ENCODE measurements at places on chromosomes 6 and 20. TPM values are rescaled to one million over a fixed set of nuclear protein-coding genes. Genes with fewer than 3 reads are reported as not detected.

DNA sequence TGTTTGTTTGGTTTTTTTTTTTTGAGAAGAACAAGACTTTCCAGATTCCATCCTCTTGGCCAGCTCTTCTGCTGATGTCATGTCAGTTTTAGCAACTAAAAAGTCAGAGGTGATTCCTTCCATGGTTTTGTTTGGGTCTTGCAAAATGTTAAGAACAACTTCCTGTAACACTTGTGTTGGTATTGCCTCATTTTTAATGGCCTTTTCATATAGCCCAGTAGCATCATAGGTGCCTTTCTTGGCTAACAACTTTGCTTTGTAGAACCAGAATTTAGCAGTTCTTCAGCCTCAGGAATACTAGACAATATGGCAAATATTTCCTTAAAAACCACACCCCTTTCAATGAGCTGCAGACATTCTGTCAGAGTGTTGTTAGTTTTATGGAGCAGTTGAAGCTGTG is 99.5 kb upstream of the SIRPG start:
- H3K36me3 ChIP-seq: no peaks in the 10 kb centered on the region
- no peak overlapping the region for H3K27ac ChIP-seq
- no peak overlapping the region for H3K4me3 ChIP-seq
- H3K4me1 ChIP-seq: peaks cover 15% of the 10 kb centered on the region

DNA sequence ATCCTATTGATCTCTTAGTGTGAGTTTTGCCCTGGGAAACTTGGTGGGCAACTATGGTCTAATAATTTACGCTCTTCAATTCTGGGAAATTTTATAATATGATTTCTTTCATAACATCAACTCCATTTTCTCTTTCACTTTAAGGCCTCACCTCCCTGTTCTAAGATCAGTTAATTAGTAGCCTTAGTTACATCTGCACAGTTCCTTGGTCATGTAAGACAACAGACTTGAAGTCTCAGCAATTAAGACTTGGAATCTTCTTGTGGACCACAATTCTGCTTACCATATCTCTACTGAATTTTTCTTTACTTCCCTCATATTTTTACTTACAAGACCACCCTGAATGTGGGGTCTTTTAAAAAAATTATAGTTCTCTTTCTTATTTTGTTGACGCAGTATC is 8.7 kb downstream of the ENPP3 start:
- DNase-seq: no peak
- H3K4me3 ChIP-seq: no peak overlapping the region
- no peaks in the 10 kb centered on the region for H3K4me1 ChIP-seq
- H3K27me3 ChIP-seq: no peaks in the 10 kb centered on the region
- no peak overlapping the region for H3K27ac ChIP-seq

GRCh38 chr20:48220033-48220633 is 434.9 kb upstream of the SULF2 start:
- H3K27ac ChIP-seq: no peak overlapping the region
- DNase-seq: no peak
- no peaks in the 10 kb centered on the region for H3K4me1 ChIP-seq
- H3K27me3 ChIP-seq: peaks cover 4% of the 10 kb centered on the region
- no peaks in the 10 kb centered on the region for H3K36me3 ChIP-seq

DNA sequence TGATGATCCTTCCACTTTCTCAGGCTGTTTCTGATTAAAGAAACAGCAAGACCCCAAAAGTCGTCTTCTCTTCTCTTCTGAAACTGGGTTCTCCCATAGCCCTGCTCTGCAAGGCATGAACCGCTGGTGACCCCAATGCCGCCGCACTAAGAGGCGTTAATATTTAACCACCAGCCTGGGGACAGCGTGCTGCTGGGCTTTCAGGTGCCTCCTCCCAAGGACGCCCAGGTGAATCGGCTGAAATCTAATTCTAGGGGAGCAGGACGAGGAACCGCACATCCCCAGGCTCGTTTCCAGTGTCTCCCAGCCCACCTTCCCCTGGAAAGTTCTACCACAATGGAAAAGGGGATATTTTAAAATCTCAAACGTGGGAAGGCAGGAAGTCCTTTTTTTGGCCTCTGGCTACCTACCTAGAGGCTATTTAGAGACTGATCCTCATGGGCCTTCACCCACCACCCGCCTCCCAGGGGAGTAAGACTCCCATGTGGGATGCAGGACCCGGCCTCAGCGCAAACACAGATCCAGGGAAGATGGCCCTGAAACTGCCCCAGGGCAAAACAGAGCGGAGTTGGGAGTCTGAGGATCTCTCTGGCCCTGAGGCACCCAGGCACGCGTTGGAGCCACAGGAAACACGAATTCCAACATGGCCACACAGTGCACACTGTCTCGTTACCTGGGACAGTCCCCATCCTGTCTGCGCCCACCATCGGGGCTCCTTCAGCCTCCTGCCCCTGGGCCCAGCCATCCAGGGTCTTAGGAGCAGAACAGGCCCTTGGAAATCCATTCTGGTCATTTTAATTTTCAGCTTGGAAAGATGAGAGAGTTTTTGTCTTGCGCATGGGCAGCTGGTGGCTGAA is 56.2 kb downstream of the BMP7 start:
- H3K4me3 ChIP-seq: no peak overlapping the region
- no peaks in the 10 kb centered on the region for H3K36me3 ChIP-seq
- no peak overlapping the region for H3K27ac ChIP-seq
- H3K4me1 ChIP-seq: peaks cover 11% of the 10 kb centered on the region
- peaks cover 24% of the 10 kb centered on the region for H3K27me3 ChIP-seq
- DNase-seq: no peak

MRAP2 gene
- total RNA-seq: 1.3 TPM

DNA sequence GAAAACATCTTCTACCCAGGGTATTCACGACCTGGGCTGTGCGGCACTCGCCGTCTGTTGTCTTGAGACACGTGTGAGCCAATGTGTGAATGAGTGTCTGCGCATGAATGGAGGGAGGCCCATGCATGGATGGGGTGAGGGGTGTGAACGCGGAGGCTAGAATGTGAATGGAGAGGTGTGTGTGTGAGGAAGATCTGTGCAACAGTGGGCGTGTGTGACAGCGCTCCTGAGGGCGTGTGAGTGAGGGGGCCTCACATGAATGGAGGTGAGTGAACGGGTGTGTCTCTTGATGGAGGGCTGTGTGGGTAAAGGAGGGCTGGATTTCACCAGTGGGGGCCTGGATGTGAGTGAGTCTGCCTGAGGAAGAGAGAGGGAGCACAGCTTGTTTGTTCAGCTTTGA is 146.0 kb downstream of the LRFN2 start:
- no peak overlapping the region for H3K4me3 ChIP-seq
- H3K4me1 ChIP-seq: no peaks in the 10 kb centered on the region
- H3K27me3 ChIP-seq: no peaks in the 10 kb centered on the region
- DNase-seq: no peak
- no peak overlapping the region for H3K27ac ChIP-seq

DNA sequence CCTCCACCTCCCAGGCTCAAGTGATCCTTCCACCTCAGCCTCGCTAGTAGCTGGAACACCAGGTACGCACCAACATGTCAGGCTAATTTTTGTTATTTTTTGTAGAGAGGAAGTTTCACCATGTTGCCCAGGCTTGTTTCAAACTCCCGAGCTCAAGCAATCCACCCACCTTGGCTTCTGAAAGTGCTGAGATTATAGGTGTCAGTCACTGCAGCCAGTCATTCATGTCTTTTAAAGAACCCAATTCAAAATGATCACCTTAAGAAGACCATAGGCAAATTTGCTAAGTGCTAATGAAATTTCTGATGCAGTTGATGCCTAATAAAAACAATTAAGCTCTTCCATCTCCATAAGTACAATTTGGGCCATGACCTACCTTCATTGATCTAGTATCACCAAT is 2.6 kb upstream of the VNN2 start:
- no peak overlapping the region for H3K27ac ChIP-seq
- H3K4me3 ChIP-seq: no peak overlapping the region
- H3K36me3 ChIP-seq: no peaks in the 10 kb centered on the region
- H3K27me3 ChIP-seq: no peaks in the 10 kb centered on the region
- DNase-seq: no peak

DNA sequence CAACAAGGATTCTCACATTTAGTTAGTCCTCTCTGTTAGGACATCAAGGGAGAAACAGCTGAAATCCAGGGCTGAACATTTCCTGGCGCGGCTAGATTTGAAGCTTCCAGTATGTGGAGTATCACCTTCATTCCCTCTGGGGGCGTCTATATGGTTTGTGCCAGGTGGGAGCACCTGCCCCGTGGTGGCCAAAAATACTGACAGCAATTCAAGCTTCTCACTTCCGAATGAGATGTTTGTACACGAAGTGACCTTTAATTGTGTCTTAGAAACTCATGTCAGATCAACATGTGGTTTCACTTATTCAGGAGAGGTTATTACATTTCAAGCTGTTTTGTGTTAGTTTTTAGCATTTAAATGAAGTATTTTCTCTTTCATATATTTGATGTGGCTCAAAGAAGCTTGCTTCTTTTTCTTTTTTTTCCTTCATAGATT is 67.3 kb upstream of the ZNF217 start:
- DNase-seq: peak; percentile 41
- no peaks in the 10 kb centered on the region for H3K27me3 ChIP-seq
- peak overlapping the region; percentile 62 for H3K4me3 ChIP-seq
- peak overlapping the region; percentile 8 for H3K27ac ChIP-seq

DNA sequence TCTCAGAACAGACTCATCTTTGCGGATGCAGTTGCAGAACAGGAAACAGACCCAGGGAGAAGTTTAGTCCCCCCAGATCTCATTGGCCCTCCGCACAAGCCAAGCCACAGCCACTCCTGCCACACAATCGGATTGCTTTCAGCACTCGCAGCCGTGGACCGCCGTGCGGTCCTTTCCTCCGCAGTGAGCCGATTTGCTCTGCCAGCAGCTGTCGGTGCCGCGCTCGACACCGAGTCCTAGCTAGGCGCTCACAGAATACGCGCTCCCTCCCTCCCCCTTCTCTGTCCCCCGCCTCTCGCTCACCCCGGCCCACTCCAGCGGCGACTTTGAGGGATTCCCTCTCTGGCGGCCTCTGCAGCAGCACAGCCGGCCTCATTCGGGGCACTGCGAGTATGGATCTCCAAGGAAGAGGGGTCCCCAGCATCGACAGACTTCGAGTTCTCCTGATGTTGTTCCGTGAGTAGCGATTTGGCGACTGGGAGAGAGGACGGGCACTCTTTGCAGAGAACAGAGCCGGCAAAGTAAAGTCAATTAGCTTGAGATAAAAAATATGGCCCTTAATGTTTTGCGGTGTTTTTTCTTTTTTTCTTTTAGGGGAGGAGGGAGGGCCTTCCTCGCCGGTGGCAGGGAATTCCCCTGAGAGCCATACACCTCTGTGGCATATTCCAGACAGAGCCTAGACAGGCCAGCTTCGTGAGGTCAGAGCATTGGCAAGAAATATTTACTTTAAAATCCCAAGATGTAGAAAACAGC is at the start of gene LAMP5:
TSS of gene LAMP5 (plus strand) at position 130 of the 753 bp plus-strand sequence. CDS start at position 393, 263 bp downstream.
- no peaks in the 10 kb centered on the region for H3K36me3 ChIP-seq
- H3K4me1 ChIP-seq: no peaks in the 10 kb centered on the region
- peak; percentile 58 for DNase-seq

GRCh38 chr6:126812010-126812409 is 306.5 kb upstream of the RSPO3 start:
- no peak overlapping the region for H3K4me3 ChIP-seq
- H3K27ac ChIP-seq: no peak overlapping the region
- peak; percentile 41 for DNase-seq
- H3K36me3 ChIP-seq: no peaks in the 10 kb centered on the region
- H3K4me1 ChIP-seq: peaks cover 16% of the 10 kb centered on the region

SOBP gene
- 1.9 TPM for total RNA-seq

DNA sequence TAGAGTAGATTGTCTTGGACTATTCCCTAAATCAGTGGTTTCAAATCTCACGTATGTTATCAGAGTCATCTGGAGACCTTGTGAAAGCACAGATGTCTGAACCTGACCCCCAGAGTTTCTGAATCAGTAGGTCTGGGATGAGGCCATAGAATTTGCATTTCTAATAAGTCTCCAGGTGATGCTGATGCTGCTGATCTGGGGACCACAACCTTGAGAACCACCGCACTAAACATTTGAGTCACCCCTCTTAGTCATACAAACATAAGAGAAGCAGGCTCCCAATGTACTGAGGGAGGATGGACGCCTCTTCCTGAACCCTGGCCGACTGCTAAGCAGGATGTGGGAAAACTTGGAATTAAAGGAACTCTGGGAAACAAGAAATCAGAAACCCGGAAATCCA is 187.8 kb upstream of the PRDM1 start:
- peaks cover 45% of the 10 kb centered on the region for H3K4me1 ChIP-seq
- no peaks in the 10 kb centered on the region for H3K27me3 ChIP-seq
- peak; percentile 80 for DNase-seq
- H3K4me3 ChIP-seq: no peak overlapping the region

- H3K36me3 ChIP-seq: no peaks in the 10 kb centered on the region
- H3K27me3 ChIP-seq: no peaks in the 10 kb centered on the region
- H3K4me1 ChIP-seq: no peaks in the 10 kb centered on the region
- no peak overlapping the region for H3K4me3 ChIP-seq
- no peak overlapping the region for H3K27ac ChIP-seq
- no peak for DNase-seq
Measured at GRCh38 chr6:10343320-10343719, 71.6 kb downstream of the TFAP2A start.

FRS3 gene
- total RNA-seq: 3.4 TPM

Measured in GM23248 (cell line).